ENCODE measurements at places on chromosomes 1 and 21. TPM values are rescaled to one million over a fixed set of nuclear protein-coding genes. Genes with fewer than 3 reads are reported as not detected.

Gene ZZZ3
- 15.7 TPM for total RNA-seq

Gene KPRP
- total RNA-seq = not detected

Gene OR2M4
- not detected for total RNA-seq

Gene ASAP3
- total RNA-seq = 5.3 TPM

Gene CBR3
- 13.4 TPM for total RNA-seq

Gene VN1R5
- not detected for total RNA-seq

Gene NUF2
- 22.4 TPM for total RNA-seq

Gene CORT
- total RNA-seq = not detected

Gene NHLH1
- total RNA-seq = 0.34 TPM

Gene TRAPPC10
- total RNA-seq = 19.4 TPM

Gene NCDN
- total RNA-seq = 16.1 TPM

Gene GFI1
- 0.26 TPM for total RNA-seq

Gene RNU1-3
- total RNA-seq = not detected

Gene DIRAS3
- total RNA-seq = 0.98 TPM

Gene RPAP2
- 10.0 TPM for total RNA-seq

Gene KCNT2
- 0.08 TPM for total RNA-seq

Gene KRTAP13-2
- total RNA-seq = not detected

Gene KRTAP11-1
- not detected for total RNA-seq

Gene LIN28A
- not detected for total RNA-seq

Gene GPA33
- total RNA-seq = not detected

Gene PRCC
- 73.4 TPM for total RNA-seq

Gene PIGP
- total RNA-seq = 15.5 TPM

Gene AADACL3
- not detected for total RNA-seq

Gene TBCE
- 58.3 TPM for total RNA-seq

Gene ST7L
- total RNA-seq = 14.5 TPM

Gene THEM5
- not detected for total RNA-seq

Gene KLHDC7A
- 2.3 TPM for total RNA-seq

Gene OLIG2
- total RNA-seq = not detected

Gene TDRD5
- total RNA-seq = not detected

Gene SUSD4
- 0.75 TPM for total RNA-seq

Gene ILDR2
- not detected for total RNA-seq

Gene CYP4A11
- not detected for total RNA-seq

Gene ARHGEF2
- 29.2 TPM for total RNA-seq
